ENCODE measurements at places on chromosomes 3 and 15. TPM values are rescaled to one million over a fixed set of nuclear protein-coding genes. Genes with fewer than 3 reads are reported as not detected.

The CYP1A2 gene
- total RNA-seq = not detected

The IL17RB gene
- total RNA-seq = 0.33 TPM

The ICE2 gene
- total RNA-seq = 33.6 TPM

The SLC15A2 gene
- total RNA-seq = 0.26 TPM

The DPPA2 gene
- not detected for total RNA-seq

The ATP13A5 gene
- total RNA-seq = not detected

The LEKR1 gene
- 0.26 TPM for total RNA-seq

The SIDT1 gene
- total RNA-seq = not detected

The SLC2A2 gene
- total RNA-seq = not detected

The CLSTN2 gene
- total RNA-seq = under 0.01 TPM

The TICRR gene
- 1.2 TPM for total RNA-seq

The SLC22A13 gene
- total RNA-seq = 0.33 TPM

The ATOSA gene
- total RNA-seq = 16.4 TPM

The LRTM1 gene
- not detected for total RNA-seq

The NR1I2 gene
- total RNA-seq = under 0.01 TPM

The KLHL40 gene
- not detected for total RNA-seq

Measured in fibroblast of lung (primary cell).